Cerebellum (tissue), 4 donors: ENCODE measurements at places on chromosomes 16 and 17. TPM values are rescaled to one million over a fixed set of nuclear protein-coding genes. Genes with fewer than 3 reads are reported as not detected.

GRCh38 chr17:11336290-11336689 lies 95.3 kb downstream of the SHISA6 start:
- DNase-seq, result no peak

- no peak for DNase-seq
These were observed 9.7 kb downstream of the RHBDL3 start for GRCh38 chr17:32275060-32276042.

DNA sequence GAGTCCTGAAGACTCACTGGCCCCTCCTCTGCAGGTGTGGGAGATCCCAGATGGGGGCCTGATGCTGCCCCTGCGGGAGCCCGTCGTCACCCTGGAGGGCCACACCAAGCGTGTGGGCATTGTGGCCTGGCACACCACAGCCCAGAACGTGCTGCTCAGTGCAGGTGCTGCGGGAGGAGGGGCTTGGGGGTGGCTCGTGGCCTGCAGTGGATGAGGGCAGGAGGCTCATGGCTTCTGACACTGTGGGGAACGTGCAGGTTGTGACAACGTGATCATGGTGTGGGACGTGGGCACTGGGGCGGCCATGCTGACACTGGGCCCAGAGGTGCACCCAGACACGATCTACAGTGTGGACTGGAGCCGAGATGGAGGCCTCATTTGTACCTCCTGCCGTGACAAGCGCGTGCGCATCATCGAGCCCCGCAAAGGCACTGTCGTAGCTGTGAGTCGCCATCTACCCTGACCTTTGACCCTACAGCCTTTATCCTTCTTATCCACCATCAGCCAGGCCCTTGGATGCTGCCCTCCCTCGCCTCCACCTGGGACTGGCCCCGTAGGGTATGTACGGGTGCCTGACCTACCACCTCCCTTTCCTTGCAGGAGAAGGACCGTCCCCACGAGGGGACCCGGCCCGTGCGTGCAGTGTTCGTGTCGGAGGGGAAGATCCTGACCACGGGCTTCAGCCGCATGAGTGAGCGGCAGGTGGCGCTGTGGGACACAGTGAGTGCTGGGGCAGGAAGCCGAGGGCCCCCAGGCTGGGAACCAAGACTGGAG lies 3.6 kb downstream of the CORO1A start:
- DNase-seq, result peak; percentile 11

GRCh38 chr17:9512323-9513168 lies 63.1 kb downstream of the STX8 start:
- no peak for DNase-seq

DNA sequence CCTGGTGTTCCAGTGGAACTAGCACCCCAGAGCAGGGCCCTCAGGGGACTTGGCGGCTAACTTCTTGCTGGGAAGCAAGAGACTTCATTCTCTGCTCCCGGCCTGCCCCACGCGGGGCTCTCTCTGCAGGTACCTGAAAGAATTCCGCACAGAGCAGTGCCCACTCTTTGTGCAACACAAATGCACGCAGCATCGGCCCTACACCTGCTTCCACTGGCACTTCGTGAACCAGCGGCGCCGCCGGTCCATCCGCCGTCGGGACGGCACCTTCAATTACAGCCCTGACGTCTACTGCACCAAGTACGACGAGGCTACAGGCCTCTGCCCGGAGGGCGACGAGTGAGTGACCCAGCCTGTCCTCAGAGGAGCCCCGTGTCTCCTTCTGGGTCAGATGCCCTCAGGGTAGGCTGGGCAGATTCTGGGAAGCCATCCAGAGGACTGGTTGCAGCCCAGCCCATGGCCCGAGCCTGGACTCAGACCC lies 25.1 kb downstream of the UNK start:
- no peak for DNase-seq

LDHD gene
- total RNA-seq, result 1.00 TPM

PRSS36 gene
- 1.6 TPM for total RNA-seq

- no peak for DNase-seq
These were observed 493 bp downstream of the PLSCR3 start for GRCh38 chr17:7393613-7394451.
